ENCODE measurements at places on chromosomes 2 and 18. TPM values are rescaled to one million over a fixed set of nuclear protein-coding genes. Genes with fewer than 3 reads are reported as not detected.
A peak's percentile ranks its signal among the peaks of the same experiment; 100 is the strongest.

EVX2 gene
- total RNA-seq, result not detected

ITGA6 gene
- 47.7 TPM for total RNA-seq

DNA sequence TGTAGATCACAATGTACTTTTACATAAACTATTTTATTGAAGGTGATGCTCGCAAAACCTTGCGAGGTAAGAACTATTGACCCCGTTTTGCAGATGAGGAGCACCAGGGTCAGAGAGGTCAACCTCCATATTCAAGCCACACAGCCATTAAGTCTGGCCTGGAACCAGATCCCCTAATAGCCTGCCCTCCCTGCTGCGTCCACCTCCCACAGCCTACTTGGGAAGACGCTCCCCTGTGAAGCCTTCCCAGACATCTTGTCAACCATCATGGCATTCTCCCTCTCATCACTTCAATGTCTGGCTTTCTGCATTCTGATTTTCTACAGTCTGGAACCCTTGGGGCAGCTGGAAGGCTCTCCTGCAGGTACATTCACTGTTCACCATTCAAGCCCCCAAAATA is 101.0 kb downstream of the TTC32 start:
- H3K27ac ChIP-seq, result no peak overlapping the region
- H3K4me3 ChIP-seq, result no peak overlapping the region
- H3K4me1 ChIP-seq, result peaks cover 28% of the 10 kb centered on the region
- no peaks in the 10 kb centered on the region for H3K27me3 ChIP-seq
- no peak for DNase-seq

- H3K27me3 ChIP-seq, result no peaks in the 10 kb centered on the region
- peaks cover 13% of the 10 kb centered on the region for H3K4me1 ChIP-seq
- H3K27ac ChIP-seq, result peak overlapping the region; percentile 61
These were observed 4.7 kb upstream of the HPCAL1 start for GRCh38 chr2:10297959-10298531.

DNA sequence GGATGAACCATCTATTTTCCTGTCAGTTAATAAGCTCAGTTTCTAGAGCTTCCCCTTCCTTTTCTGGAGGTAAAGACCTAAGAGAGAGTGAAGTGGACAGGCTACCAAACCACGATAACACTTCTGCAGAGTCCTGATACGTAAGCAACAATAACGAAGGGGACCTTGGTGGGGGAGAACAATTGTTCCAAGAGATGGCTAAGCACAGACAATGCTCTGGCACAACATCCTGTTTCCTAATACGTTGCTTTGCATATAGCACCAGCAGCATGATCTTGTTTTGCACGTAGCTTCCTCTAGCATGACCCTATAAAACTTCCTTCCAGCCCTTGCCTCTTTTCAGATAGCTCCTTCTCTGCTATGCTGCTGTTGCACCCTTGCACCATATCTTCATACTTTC is 247.3 kb downstream of the RAD51AP2 start:
- no peak overlapping the region for H3K27ac ChIP-seq
- no peak for DNase-seq
- H3K27me3 ChIP-seq, result no peaks in the 10 kb centered on the region
- H3K4me3 ChIP-seq, result no peak overlapping the region

GRCh38 chr2:46982351-46983064 is 66.9 kb upstream of the MCFD2 start:
- no peak for DNase-seq
- H3K27ac ChIP-seq, result 0 out of 2 replicates have a peak overlapping the region, but pooled peaks have one; percentile 20
- no peaks in the 10 kb centered on the region for H3K27me3 ChIP-seq
- peaks cover 11% of the 10 kb centered on the region for H3K36me3 ChIP-seq
- H3K4me3 ChIP-seq, result no peak overlapping the region

GRCh38 chr2:134540990-134541389 is 177.8 kb downstream of the TMEM163 start:
- H3K27ac ChIP-seq, result no peak overlapping the region
- H3K4me1 ChIP-seq, result no peaks in the 10 kb centered on the region
- H3K4me3 ChIP-seq, result no peak overlapping the region
- no peaks in the 10 kb centered on the region for H3K36me3 ChIP-seq
- no peak for DNase-seq
- H3K27me3 ChIP-seq, result no peaks in the 10 kb centered on the region

GRCh38 chr2:208607694-208608093 is 201.1 kb downstream of the PTH2R start:
- no peaks in the 10 kb centered on the region for H3K36me3 ChIP-seq
- H3K4me3 ChIP-seq, result no peak overlapping the region
- H3K27ac ChIP-seq, result no peak overlapping the region
- no peaks in the 10 kb centered on the region for H3K27me3 ChIP-seq

DNA sequence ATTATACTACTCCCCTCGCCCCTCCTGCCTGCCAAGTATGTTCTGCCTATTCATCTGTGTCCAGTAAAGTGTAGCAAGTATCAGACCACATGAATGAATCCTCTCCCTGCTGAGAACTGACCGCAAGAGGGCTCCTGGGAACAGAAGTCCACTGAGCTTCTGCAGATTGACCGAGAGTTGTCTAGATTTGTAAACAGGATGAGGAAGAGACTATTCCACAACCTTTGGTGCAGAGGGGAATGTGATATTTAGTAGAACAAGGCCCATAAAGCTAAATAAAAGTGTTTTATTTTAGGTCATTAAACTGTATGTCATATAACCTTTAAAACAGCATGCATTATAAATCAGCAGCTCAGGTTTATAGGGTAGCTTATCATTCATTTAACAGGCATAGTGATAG is 377.0 kb downstream of the DCC start:
- H3K27ac ChIP-seq, result no peak overlapping the region
- no peak for DNase-seq
- H3K4me3 ChIP-seq, result no peak overlapping the region
- H3K4me1 ChIP-seq, result no peaks in the 10 kb centered on the region

GRCh38 chr18:29488617-29489016 is 1311.7 kb upstream of the CDH2 start:
- peak; percentile 1 for DNase-seq
- no peak overlapping the region for H3K27ac ChIP-seq
- no peak overlapping the region for H3K4me3 ChIP-seq
- no peaks in the 10 kb centered on the region for H3K4me1 ChIP-seq
- no peaks in the 10 kb centered on the region for H3K36me3 ChIP-seq
- no peaks in the 10 kb centered on the region for H3K27me3 ChIP-seq

GRCh38 chr2:234286118-234286598 is 210.7 kb downstream of the ARL4C start:
- peaks cover 11% of the 10 kb centered on the region for H3K4me1 ChIP-seq
- no peak overlapping the region for H3K27ac ChIP-seq
- no peaks in the 10 kb centered on the region for H3K36me3 ChIP-seq
- no peaks in the 10 kb centered on the region for H3K27me3 ChIP-seq

- H3K27ac ChIP-seq, result no peak overlapping the region
- H3K4me1 ChIP-seq, result peaks cover 15% of the 10 kb centered on the region
- H3K27me3 ChIP-seq, result no peaks in the 10 kb centered on the region
- no peak for DNase-seq
- no peaks in the 10 kb centered on the region for H3K36me3 ChIP-seq
These were observed 41.4 kb upstream of the RBMS1 start for GRCh38 chr2:160534996-160535395.

DNA sequence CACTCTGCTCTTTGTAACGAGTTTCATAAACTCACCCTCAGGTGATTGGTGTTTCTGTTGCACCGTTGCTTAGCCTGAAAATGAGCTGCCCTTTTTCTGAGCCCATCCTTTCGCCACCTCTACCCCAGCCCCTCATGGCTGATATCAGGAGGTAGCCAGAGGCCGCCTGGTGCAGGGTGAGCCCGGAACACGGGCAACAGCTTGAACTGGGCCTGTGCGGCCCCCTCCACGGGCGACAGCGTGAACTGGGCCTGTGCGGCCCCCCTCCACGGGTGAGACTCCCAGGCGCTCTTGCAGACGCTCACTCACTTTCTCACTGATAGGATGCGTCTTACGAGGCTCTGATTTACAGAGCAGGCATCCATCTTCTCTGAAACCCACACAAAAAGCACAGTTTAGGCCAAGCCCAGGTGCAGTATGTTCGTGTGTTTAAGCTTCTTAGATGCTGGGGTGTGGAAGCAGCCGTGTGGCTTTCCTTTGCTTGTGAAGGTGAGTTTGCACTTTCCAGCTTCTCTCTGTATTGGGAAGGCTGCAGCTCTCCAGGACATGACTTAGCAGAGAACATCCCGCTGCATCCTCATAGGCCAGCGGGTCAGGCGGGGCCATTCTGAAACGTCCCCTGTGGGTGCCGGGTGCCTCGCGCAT is 83.5 kb downstream of the NFATC1 start:
- H3K36me3 ChIP-seq, result no peaks in the 10 kb centered on the region
- no peak overlapping the region for H3K27ac ChIP-seq
- H3K27me3 ChIP-seq, result no peaks in the 10 kb centered on the region
- peaks cover under 1% of the 10 kb centered on the region for H3K4me1 ChIP-seq
- H3K4me3 ChIP-seq, result no peak overlapping the region
- DNase-seq, result no peak

DNA sequence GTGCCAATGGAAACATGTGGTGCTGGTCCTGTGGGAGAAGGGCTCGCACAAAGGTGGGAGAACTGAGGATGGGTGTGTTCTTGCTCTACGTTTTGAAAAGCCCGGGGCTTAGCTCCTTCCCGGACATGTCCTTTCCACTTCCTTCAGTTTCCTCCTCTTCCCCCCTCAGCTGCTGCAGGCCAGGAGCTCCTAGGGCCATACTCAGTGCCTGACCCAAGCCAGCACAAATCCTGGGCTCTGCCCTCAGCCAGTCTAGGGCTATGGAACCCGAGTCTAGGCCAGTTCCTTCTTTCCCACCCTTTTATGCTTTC is 1.4 kb upstream of the SIX2 start:
- H3K27me3 ChIP-seq, result peaks cover 35% of the 10 kb centered on the region
- 0 out of 2 replicates have a peak, but pooled peaks cover 4% of the 10 kb centered on the region for H3K4me1 ChIP-seq
- no peak overlapping the region for H3K27ac ChIP-seq
- peak overlapping the region; percentile 73 for H3K4me3 ChIP-seq
- DNase-seq, result peak; percentile 23
- H3K36me3 ChIP-seq, result no peaks in the 10 kb centered on the region

- no peaks in the 10 kb centered on the region for H3K27me3 ChIP-seq
- no peak for DNase-seq
- H3K4me3 ChIP-seq, result no peak overlapping the region
- H3K27ac ChIP-seq, result no peak overlapping the region
- H3K4me1 ChIP-seq, result no peaks in the 10 kb centered on the region
- H3K36me3 ChIP-seq, result no peaks in the 10 kb centered on the region
These were observed 1374.9 kb upstream of the CELF4 start for GRCh38 chr18:38940475-38940862.

CNOT9 gene
- total RNA-seq, result 65.8 TPM

FER1L5 gene
- total RNA-seq, result not detected

DNA sequence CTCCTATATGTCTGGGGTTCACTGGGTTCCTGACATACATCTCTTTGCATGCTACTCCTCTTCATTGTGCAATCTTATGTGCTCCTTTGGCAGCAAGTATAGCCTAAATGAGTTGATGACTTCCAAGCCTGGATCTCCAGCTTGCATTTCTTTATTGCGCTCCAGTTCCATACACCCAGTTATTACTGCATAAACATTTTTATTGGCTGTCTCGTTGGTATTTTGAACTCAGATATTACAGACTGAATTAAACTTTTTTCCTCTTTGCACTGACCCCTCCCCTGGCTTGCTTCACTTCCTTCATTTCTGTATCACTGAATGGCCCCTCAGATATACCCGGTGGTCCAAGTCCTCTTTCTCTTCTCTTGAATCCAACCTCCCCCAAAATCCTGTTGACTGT is 219.2 kb downstream of the MC4R start:
- H3K27me3 ChIP-seq, result no peaks in the 10 kb centered on the region
- no peak overlapping the region for H3K4me3 ChIP-seq
- H3K27ac ChIP-seq, result no peak overlapping the region
- no peaks in the 10 kb centered on the region for H3K36me3 ChIP-seq
- no peaks in the 10 kb centered on the region for H3K4me1 ChIP-seq

CD8A gene
- not detected for total RNA-seq

DNA sequence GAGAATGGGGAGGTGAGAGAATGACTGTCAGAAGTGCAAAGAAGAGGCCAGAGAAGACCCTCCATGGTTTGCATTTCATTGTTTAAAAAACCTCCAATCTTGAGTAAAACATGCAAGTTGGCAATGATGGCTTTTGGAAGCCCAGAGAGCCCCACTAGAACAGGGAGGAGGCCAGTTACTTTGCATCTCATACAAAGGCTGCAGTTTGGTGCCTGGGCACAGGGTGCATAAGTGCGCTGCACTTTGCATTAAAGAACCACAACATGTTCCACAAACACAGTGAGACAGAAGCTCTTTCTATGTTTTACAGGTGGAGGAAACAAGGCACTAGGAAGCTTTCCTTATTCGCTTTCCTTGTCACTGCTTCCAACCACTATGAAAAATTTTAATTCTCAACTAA is 25.4 kb downstream of the PSTPIP2 start:
- H3K27me3 ChIP-seq, result no peaks in the 10 kb centered on the region
- no peak overlapping the region for H3K27ac ChIP-seq
- peaks cover 13% of the 10 kb centered on the region for H3K4me1 ChIP-seq
- no peaks in the 10 kb centered on the region for H3K36me3 ChIP-seq

REG3G gene
- not detected for total RNA-seq

DNA sequence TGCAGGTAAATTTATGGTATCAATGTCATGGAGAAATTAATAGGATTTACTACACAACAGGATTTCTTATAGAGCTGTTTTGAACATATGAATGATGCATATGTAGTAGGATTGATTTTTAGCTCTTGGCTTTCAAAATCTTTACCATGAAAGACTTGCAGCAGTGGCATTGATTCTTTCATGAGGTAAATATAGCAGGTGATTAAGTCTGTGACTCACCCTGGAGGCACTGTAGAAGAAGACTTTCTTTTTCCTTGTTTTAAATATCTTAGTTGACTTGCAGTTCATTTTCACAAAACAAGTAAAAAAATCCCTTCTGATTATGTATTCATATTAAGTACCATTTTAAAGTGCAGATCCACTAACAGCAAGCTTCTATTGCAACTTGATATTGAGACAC is 463.0 kb downstream of the FBXO15 start:
- no peak overlapping the region for H3K4me3 ChIP-seq
- H3K36me3 ChIP-seq, result no peaks in the 10 kb centered on the region
- H3K4me1 ChIP-seq, result peaks cover 19% of the 10 kb centered on the region
- H3K27ac ChIP-seq, result no peak overlapping the region

DNA sequence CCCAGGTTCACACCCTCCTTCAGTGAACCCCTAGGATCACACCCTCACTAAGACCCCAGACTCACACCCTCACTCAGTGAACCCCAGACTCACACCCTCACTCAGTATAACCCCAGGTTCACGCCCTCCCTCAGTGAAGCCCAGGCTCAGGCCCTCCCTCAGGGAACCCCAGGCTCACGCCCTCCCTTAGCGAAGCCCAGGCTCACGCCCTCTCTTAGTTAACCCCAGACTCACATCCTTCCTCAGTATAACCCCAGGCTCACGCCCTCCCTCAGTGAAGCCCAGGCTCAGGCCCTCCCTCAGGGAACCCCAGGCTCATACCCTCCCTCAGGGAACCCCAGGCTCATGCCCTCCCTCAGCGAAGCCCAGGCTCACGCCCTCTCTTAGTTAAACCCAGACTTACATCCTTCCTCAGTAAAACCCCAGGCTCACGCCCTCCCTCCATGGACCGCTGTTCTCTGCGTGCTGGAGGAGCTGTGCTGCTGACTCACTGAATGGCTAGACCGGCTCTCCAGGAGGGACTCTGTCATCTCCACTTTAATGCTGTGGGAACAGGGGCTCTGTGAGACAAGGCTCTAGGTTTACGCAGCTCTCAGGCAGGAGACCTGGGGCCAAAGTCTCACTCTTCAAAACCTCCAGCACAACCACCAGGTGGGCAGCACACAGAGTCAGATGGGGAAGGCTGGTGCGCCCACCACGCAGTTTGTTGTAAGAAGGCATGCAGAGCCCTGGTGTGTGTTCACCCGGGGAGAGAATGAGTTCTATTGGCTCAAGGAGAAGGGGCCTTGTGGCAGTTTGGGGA is 506.9 kb upstream of the MYT1L start:
- no peak for DNase-seq
- no peaks in the 10 kb centered on the region for H3K27me3 ChIP-seq
- H3K4me1 ChIP-seq, result no peaks in the 10 kb centered on the region
- H3K4me3 ChIP-seq, result no peak overlapping the region
- H3K36me3 ChIP-seq, result no peaks in the 10 kb centered on the region

CHRNG gene
- total RNA-seq, result not detected

Measured in GM23248 (cell line).